ENCODE measurements at places on chromosomes 11 and 22. TPM values are rescaled to one million over a fixed set of nuclear protein-coding genes. Genes with fewer than 3 reads are reported as not detected.

DNA sequence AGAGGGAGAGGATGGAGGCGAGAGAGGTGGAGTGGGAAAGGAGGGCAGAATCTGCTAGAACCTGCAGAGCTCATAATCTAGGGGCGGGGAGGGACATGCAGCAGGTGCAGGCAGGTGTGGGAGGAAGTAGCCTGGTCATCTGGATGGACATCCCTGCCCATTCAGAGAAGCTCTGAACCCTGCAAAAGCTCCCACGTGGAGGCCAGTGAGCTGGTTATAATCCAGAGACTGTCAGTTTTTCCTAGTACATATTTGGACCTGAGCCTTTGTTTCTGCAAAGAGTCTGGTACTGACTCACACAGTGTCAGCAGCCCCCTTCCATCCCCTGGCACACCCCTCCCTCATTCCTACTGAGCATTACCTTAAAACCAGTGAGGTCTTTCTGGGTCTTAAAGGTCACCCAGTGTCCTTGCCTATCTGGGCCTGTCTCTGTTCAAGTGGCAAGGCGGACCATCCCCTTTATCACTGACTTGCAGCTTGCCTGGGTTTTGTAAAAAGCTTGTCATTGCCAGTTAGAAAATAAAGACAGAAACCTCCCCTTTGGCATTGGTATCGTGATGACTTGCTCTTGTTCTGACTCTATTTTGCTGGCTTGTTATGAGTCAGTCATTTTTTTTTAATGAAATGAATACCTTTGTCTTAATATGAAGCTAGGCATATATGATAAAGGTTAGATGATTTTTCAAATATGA lies 26.1 kb downstream of the PTPRJ start:
- no peak overlapping the region for H3K4me3 ChIP-seq
- H3K36me3 ChIP-seq: no peaks in the 10 kb centered on the region
- DNase-seq: peak; percentile 30
- H3K4me1 ChIP-seq: peaks cover 32% of the 10 kb centered on the region
- H3K27me3 ChIP-seq: no peaks in the 10 kb centered on the region

The SLC22A12 gene
- total RNA-seq: not detected

DNA sequence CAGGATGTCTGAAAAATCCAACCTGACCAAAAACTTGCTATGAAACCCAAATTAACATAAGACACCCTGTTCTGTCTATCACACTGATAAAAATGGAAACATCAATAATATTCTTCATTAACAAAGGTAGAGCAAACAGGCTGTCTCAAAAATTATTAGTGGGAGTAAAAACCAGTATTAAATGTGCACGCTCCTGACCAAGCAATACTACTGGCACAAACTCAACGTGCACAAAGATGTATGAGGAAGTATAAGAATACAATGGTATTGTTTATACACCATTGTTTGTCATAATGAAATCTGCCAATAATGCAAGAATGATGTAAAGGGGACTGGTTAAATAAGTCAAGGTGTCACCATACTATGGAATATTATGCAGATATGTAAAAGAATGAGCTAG lies 288.5 kb downstream of the MN1 start:
- H3K4me3 ChIP-seq: no peak overlapping the region
- peak overlapping the region; percentile 87 for H3K27ac ChIP-seq
- no peaks in the 10 kb centered on the region for H3K27me3 ChIP-seq
- DNase-seq: no peak
- H3K4me1 ChIP-seq: peaks cover 73% of the 10 kb centered on the region
- no peaks in the 10 kb centered on the region for H3K36me3 ChIP-seq

The PKNOX2 gene
- 34.9 TPM for total RNA-seq

- no peak overlapping the region for H3K4me3 ChIP-seq
- no peak for DNase-seq
- H3K27me3 ChIP-seq: peaks cover 54% of the 10 kb centered on the region
Measured at GRCh38 chr11:129703846-129704245, 111.8 kb upstream of the TMEM45B start.

GRCh38 chr22:46165977-46166376 lies 15.7 kb downstream of the PPARA start:
- no peak for DNase-seq
- peaks cover 8% of the 10 kb centered on the region for H3K4me1 ChIP-seq
- H3K36me3 ChIP-seq: peaks cover 3% of the 10 kb centered on the region
- H3K27me3 ChIP-seq: no peaks in the 10 kb centered on the region

- no peaks in the 10 kb centered on the region for H3K36me3 ChIP-seq
- no peaks in the 10 kb centered on the region for H3K4me1 ChIP-seq
- no peak for DNase-seq
- no peak overlapping the region for H3K4me3 ChIP-seq
- no peak overlapping the region for H3K27ac ChIP-seq
- peaks cover 19% of the 10 kb centered on the region for H3K27me3 ChIP-seq
Measured at GRCh38 chr11:59425131-59425530, 1.1 kb downstream of the OR5A2 start.

DNA sequence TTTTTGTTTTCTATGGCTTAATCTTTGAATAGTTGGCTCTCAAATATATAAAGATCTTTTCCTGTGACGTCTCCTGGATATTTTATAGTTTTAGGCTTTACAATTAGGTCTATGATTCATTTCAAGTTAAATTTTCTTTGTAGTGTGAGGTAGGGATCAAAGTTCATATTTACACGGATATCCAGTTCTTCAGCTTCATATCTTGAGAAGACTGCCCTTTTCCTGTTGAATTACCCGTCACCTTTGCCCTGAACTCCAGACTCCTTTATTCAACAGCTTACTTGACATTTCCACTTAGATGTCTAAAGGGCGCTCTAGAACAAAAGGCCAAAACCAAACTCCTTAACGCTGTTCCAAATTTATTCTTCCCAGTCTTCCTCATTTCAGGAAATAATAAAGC lies 51.7 kb downstream of the TTC17 start:
- no peaks in the 10 kb centered on the region for H3K27me3 ChIP-seq
- H3K4me3 ChIP-seq: no peak overlapping the region
- no peaks in the 10 kb centered on the region for H3K4me1 ChIP-seq
- peaks cover 26% of the 10 kb centered on the region for H3K36me3 ChIP-seq
- no peak overlapping the region for H3K27ac ChIP-seq
- no peak for DNase-seq

GRCh38 chr11:17463546-17464174 lies 13.0 kb downstream of the ABCC8 start:
- DNase-seq: no peak
- no peak overlapping the region for H3K4me3 ChIP-seq
- peaks cover 45% of the 10 kb centered on the region for H3K27me3 ChIP-seq
- H3K27ac ChIP-seq: no peak overlapping the region
- H3K4me1 ChIP-seq: no peaks in the 10 kb centered on the region
- H3K36me3 ChIP-seq: no peaks in the 10 kb centered on the region

DNA sequence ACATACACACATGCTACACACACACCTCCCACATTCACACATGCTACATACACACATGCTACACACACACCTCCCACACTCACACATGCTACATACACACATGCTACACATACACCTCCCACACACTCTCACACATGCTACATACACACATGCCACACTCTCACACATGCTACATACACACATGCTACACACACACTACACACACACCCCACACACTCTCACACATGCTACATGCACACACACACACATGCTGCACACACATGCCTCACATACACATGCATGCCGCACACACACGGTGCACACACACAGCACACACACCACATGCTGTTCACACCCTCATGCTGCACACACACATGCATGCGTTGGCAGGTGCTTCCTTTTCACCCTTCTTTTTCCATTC lies 495.4 kb downstream of the NTM start:
- no peak overlapping the region for H3K4me3 ChIP-seq
- H3K4me1 ChIP-seq: peaks cover 13% of the 10 kb centered on the region
- DNase-seq: no peak
- no peak overlapping the region for H3K27ac ChIP-seq
- no peaks in the 10 kb centered on the region for H3K36me3 ChIP-seq
- no peaks in the 10 kb centered on the region for H3K27me3 ChIP-seq

- no peaks in the 10 kb centered on the region for H3K27me3 ChIP-seq
- peak; percentile 59 for DNase-seq
- peak overlapping the region; percentile 41 for H3K27ac ChIP-seq
- peaks cover 25% of the 10 kb centered on the region for H3K4me1 ChIP-seq
Measured at GRCh38 chr11:65132238-65132987, 1.9 kb downstream of the SYVN1 start.

The PATE4 gene
- not detected for total RNA-seq

The HEPN1 gene
- not detected for total RNA-seq

- no peak overlapping the region for H3K27ac ChIP-seq
- H3K27me3 ChIP-seq: peaks cover 14% of the 10 kb centered on the region
- H3K4me1 ChIP-seq: no peaks in the 10 kb centered on the region
Measured at GRCh38 chr11:72629266-72629665, 45.0 kb downstream of the PDE2A start.

- no peak for DNase-seq
- H3K36me3 ChIP-seq: peaks cover 38% of the 10 kb centered on the region
- no peak overlapping the region for H3K27ac ChIP-seq
Measured at GRCh38 chr22:42596336-42596735, 18.3 kb downstream of the POLDIP3 start.
